ENCODE measurements at places on chromosomes 12 and 14.

DNA sequence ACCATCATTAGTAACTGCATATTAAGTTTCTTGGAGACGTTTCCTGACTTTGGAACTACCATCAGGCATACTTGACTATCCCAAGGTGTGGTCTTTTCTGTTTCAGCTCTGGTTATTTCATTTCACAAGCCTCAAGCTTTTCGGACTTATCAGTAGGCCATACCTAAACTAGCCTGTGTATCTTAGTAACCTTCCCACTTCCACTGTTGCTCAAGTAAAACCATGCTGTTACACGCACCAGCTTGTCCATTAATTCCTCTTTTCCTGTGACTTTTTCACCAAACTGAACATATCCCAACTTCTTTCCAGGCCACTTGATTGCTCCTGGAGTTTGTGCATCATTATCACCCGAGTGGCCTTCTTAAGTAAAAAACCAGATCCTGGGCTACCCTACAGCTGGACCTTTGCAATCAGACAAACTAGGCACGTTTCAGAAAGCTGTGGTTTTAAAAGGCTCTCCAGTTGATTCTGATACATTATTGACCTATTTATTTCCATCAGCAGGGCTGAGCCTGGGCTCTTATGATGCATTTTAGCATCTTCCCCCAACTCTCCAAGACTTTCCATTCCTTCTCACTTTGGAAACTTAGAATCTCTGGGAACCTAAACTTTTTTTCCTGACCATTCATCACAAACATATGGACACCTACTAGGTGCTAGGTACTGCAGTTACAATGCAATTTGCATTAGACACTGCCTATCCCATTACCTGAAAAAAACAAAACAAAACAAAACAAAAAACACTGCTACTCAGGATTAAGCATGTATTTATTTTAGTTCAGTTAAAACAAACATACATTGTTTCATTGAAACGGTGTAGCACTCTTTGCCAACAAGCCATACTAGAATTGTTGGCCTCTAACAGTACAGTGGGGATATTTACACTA lies 14.9 kb downstream of the SLC38A2 start:
- no peak for DNase-seq

DNA sequence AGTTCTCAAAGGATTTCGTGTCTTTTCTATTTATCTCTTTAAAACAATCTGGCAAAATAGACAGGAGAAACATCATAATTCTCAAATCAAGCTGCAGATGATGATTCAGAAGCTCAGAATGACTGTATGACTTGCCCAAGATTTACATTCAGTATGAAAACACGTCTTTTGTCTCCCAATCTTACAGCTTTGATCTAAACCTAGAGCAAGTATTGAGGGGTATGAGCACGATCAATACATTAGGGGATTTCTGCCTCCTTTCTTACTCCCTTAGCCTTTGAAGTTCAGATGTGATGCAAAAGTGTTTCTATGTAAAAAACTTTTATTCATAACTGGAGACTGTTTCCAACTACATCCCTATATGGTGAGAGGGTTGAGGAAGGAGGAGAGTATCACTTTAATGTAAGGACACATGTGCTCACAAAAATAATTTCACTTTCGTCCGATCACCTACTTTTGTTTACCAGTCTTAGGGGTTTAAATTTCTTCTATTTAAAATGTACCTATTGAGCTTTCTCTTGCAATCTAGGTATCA lies 454.8 kb downstream of the TMTC2 start:
- DNase-seq, result no peak

- DNase-seq, result no peak
Measured at GRCh38 chr14:74400031-74400685, 25.9 kb downstream of the SYNDIG1L start.

DNA sequence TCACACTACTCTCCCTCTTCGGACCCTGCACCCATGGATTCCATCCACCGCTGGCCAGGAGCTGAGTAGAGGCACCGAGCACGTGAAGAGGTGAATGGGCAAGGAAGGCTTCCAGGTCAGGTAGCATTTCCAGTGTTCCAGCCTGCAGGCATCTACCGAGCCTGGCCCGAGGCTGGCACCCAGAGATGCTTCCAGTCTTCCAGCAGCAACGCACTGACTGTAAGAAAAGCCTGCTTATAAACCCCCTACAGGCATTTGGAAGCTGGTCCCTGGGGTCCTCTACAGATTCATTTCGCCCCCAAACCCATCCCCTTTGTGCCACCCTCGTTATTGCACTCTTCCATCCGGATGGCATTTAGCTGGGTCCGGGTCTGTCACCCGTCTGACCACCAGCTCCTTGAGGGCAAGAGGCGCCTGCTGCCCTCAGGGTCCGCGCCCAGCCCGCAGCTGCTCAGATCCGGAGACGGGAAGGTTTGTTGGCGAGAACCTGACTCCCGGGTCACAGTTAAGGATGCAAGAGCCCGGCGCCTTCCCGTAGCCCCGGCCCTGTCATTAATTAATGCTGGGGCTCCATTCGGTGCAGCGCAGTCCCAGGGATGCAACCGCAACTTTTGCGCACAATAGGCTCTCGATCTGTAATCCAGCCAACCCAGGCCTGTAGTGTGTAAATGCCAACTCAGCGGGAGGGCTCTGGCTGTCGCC lies 614 bp upstream of the MARK3 start:
- no peak for DNase-seq

DNA sequence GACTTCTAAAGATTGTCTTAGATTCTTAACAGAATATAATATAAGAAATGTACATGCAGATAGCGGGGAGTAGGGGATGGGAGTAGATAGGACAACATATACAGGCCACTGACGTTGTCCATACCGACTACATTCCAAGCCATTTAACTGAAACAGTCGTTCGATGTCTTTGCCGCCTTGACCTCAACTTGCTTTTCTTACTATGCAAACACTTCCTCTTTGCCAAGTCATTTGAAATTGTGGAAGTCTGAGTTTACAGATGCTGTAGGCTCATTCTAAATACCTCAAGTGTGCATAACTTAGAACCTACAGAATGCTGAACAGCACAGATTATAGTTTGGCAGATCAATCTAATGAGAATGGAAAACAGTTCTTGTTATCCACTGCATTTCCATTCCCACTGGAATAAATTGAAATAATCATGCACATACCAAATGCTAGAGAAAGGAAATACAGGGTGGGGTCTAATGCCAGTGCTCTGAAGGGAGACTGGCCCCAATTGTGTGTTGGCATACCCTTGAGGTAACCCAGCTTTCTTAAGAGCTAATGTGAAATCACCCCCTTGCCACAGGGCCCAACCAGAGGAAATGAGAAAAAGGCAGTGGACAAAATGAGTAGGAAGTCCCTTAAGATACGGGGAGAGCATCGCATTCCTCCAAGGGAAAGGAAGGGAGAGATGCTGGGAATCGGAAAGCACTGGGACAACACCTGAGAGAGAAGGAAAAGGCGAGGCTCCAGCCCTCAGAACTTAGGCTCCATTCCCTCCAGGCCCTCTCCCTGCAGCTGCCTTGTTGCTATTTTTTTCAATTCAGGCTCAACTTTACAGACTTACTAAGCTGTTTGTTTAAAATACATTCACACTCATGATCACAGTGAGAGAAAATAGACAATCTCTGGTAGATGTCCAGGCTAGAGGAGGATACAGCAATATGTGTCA lies 380.9 kb upstream of the TMTC1 start:
- DNase-seq, result no peak

GRCh38 chr14:89417465-89418225 lies 612 bp upstream of the FOXN3 start:
- no peak for DNase-seq

- no peak for DNase-seq
Measured at GRCh38 chr12:124277394-124278241, 17.3 kb upstream of the RFLNA start.

DNA sequence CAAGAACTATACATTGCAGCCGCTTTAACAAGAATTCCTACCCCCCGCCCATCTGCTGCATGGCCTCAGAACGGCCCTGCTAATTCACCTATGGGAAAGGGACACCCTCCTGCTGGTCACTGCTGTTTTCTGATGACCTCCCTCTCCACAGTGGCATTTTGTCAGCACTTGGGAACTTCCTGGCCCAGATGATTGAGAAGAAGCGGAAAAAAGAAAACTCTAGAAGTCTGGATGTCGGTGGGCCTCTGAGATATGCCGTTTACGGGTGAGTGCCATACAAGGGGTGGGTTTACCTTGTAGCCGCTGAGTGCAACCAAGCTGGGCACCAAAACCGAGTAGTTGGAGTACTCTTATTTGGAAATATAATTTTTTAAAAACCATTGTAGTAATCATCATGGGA lies 2.7 kb downstream of the PXMP2 start:
- no peak for DNase-seq

GRCh38 chr12:57604454-57604991 lies at the start of gene DTX3:
Gene DTX3 (plus strand): TSS chr12:57604824. CDS start chr12:57606518, 1,694 bp downstream.
- DNase-seq, result no peak

- DNase-seq, result no peak
Measured at GRCh38 chr12:67991158-67991557, 1.9 kb downstream of the IFNG-AS1 start.

DNA sequence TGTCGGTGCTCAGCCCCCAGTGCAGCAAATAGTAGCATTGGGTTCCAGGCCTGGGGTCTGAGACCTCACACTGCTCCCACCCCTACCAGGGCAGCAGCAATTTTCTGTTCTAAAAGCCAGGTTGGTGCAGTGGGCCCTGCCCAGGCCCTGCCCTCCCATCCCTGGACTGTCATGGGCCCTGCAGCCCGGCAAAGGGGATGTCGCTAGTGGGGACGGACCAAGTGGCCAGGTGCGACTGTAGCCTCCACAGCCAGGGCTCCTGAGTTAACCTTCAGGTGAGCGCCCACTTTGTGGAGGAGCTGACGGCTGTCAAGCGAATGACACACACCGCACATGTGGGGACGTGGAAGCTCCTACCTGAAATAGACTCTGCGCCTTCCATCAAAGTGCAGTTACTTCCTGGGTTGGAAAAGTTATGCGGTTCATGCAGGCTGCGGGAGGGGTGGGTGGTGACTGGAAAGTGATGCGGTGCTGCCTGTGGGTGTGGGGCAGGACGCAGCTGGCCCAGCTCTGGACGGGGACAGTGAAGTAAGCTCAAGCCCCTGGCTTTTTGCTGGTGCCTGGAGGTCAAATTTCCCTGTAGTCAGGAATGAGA lies 1.5 kb downstream of the INF2 start:
- DNase-seq, result no peak

DNA sequence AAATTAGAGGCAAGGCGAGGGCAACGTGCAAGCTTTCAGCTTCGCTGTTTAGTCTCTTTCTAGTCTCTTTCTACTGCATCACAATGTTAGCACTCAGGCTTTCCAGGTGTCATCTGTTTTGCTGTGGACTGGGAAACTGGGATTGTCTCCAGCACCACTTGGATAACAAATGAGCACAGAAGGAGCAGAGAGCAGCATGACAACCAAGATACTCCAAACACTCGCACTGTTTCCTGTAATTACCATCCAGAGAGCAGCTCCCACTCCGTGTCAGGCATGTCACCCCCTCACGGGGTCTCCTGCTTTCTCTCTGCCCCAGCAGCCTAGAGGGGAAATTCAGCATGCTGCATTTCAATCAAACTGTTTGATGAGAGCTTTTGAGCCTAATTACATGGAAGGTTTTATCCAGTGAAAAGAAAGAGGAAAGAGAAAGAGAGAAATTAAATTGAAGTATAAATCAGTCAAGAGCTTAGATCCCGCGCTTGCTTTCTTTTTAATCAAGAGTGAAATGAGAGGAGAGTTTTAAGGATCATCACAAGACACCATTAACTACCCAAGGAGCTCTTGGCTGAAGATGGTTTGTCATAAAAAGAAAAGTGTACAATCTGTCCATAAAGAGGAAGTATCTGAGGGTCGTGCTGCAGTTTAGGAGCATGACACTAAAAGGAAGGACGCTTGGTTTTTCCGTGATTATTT lies 917.7 kb downstream of the DIO2 start:
- DNase-seq, result no peak

GRCh38 chr12:64600164-64600561 lies 10.1 kb upstream of the RASSF3 start:
- DNase-seq, result no peak

Measured in brain pericyte (primary cell).